ENCODE measurements at places on chromosomes 2 and 18. TPM values are rescaled to one million over a fixed set of nuclear protein-coding genes. Genes with fewer than 3 reads are reported as not detected.

The PARD6G gene
- 6.1 TPM for total RNA-seq

The VPS4B gene
- 23.7 TPM for total RNA-seq

The IL36G gene
- not detected for total RNA-seq

The MALL gene
- 8.6 TPM for total RNA-seq

The CDK15 gene
- 24.1 TPM for total RNA-seq

The HOXD11 gene
- not detected for total RNA-seq

The TMEM17 gene
- not detected for total RNA-seq

The RAB31 gene
- total RNA-seq, result 47.8 TPM

The DSG3 gene
- 1.2 TPM for total RNA-seq

The ACVR1 gene
- total RNA-seq, result 20.6 TPM

The DTYMK gene
- total RNA-seq, result 14.1 TPM

The STPG4 gene
- not detected for total RNA-seq

GRCh38 chr2:219527076-219527394 is 12.8 kb downstream of the ASIC4 start:
- H3K4me3 ChIP-seq, result no peak overlapping the region
- H3K4me1 ChIP-seq, result peaks cover 34% of the 10 kb centered on the region

- peak overlapping the region; percentile 77 for H3K27ac ChIP-seq
- H3K4me3 ChIP-seq, result no peak overlapping the region
- no peaks in the 10 kb centered on the region for H3K27me3 ChIP-seq
- H3K4me1 ChIP-seq, result peaks cover 42% of the 10 kb centered on the region
- DNase-seq, result no peak
- H3K36me3 ChIP-seq, result no peaks in the 10 kb centered on the region
These were observed 32.8 kb downstream of the FAM178B start for GRCh38 chr2:96953611-96953978.

GRCh38 chr2:229089776-229090175 is 181.3 kb downstream of the PID1 start:
- no peak overlapping the region for H3K4me3 ChIP-seq
- no peak overlapping the region for H3K27ac ChIP-seq
- no peaks in the 10 kb centered on the region for H3K27me3 ChIP-seq
- H3K4me1 ChIP-seq, result no peaks in the 10 kb centered on the region

DNA sequence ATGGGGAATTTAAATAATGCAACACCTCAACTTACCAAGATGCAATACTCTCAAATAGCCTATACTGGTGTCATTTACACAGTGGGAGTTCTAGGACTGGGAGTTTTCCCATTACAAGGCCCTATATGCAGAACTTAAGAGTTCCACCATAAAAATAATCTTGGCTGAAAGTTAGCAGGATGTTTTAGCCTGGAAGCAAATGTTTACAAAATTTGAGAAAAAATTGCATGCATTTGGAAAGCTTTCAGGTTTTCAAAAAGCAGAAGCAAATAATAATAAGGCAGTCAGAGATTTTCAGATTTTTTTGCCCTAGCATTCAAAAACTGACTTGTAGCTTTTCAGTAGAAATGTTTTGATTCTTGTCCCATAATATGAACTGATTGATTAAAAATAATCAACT is 397.3 kb downstream of the ARHGAP15 start:
- H3K4me3 ChIP-seq, result no peak overlapping the region
- peaks cover 40% of the 10 kb centered on the region for H3K4me1 ChIP-seq
- no peaks in the 10 kb centered on the region for H3K27me3 ChIP-seq
- H3K27ac ChIP-seq, result no peak overlapping the region

DNA sequence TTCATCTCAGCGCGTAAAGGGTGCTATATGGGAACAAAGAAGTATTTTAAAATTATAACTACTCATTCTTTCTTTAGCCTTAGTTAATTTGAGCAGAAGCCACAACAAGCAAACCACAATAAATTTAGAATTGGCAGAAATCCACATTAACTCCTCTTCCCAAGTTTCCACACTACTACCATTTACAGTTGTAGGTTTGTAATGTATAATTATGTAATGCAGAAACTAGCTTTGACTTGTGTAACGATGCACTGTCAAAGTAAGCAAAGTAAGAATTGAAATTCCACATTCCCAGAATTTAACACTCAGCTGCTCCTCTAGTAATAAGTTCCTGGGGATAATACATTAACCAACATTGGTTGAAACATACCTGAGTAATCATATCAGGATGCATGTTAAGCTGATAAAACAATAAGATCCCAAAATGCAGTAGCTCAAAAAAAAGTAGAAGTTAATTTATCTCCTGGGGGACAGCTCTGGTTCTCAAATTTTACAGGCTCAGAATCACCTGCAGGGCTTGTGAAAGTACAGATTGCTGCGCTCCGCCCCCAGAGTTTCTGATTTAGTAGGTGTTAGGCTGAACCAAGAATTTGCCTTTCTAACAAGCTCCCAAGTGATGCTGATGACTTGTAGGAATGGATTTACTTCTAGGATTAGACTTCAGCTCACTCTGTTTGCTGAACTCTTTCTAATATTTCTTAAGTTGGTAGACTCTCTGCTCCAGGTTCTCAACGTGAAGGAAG is 9.9 kb downstream of the GRP start:
- no peak for DNase-seq
- H3K27me3 ChIP-seq, result peaks cover 6% of the 10 kb centered on the region
- no peaks in the 10 kb centered on the region for H3K36me3 ChIP-seq

DNA sequence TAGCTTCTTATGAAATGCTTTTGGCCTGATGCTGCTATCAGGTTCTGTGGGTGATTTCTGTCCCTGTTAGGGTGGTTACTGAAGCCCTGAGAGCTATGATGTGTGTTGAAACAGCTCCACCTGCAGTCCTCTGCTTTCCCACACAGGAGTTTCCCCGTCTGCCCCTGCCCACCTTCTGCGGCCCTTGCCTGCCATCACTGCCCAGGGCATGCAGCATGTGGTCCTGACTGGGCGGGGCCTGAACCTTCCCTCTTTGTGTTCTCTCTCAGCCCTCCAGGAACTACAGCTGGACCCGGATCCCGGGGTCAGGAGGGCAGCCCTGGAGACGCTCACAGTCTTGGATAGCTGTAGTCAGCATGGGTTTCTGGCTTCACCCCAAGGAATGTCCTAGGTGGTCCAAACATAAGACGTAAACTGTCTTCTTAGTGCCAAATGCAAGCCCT is 21.4 kb downstream of the HJURP start:
- peaks cover 6% of the 10 kb centered on the region for H3K4me1 ChIP-seq
- no peaks in the 10 kb centered on the region for H3K36me3 ChIP-seq
- no peaks in the 10 kb centered on the region for H3K27me3 ChIP-seq
- no peak overlapping the region for H3K4me3 ChIP-seq

- H3K27me3 ChIP-seq, result no peaks in the 10 kb centered on the region
- H3K36me3 ChIP-seq, result peaks cover 17% of the 10 kb centered on the region
- no peak overlapping the region for H3K4me3 ChIP-seq
- DNase-seq, result no peak
- peaks cover 51% of the 10 kb centered on the region for H3K4me1 ChIP-seq
These were observed 41.9 kb downstream of the KLF7 start for GRCh38 chr2:207123776-207124391.

DNA sequence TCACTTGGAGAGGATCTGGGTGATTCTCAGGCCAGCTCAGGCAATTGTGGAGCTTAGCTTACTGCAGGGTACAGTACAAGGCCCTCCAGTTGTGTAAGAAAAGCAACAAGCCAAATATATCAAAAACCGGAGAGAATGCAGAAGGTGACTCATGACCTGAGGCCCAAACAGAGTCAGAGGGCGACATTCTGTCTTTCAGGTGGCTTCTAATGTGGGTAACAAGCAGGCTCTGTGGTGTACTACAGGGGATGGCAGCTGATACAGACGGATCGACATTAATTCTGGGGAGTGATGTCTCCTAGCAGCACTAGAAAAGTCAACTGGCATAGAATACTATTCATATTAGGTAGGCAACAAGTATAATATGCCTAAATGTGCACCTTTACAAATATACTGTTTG is 219.5 kb upstream of the SOX11 start:
- H3K4me3 ChIP-seq, result no peak overlapping the region
- no peaks in the 10 kb centered on the region for H3K36me3 ChIP-seq
- no peak overlapping the region for H3K27ac ChIP-seq
- DNase-seq, result no peak
- H3K4me1 ChIP-seq, result no peaks in the 10 kb centered on the region

DNA sequence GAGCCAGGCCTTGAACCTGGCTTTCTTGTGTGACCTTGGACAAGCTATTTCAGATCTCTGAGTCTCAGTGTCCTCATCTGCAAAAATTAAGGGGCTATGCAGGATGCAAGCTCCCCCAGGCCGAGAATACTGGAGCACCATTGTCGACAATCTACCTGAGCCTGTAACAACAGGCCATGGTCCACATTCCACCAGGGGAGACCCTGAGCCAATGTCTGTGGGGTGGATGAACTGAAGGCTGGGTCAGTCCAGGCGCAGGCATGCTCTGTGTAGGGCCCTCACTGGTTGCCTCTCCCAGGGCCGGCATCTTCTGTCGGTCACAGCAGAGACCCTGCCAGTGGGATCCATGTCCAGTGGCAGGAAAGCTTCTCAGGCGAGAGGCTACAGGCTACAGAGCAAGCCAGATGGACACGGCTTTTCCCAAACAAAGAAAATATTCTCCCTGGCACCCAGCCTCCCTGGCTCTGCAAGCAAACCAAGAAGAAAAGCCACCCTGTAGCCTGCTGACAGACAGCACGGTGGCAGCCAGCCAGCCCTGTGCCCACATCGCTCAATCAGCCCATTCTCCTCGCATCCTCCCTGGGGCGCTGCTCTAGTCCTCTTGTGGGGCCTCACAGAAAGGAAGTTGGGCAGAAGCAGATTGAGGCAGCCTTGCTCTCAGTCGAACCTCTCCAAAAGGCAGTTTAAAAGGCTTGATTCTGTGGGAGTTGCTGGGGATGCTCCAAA is 48.7 kb upstream of the FZD7 start:
- peaks cover 14% of the 10 kb centered on the region for H3K4me1 ChIP-seq
- no peak overlapping the region for H3K27ac ChIP-seq
- H3K4me3 ChIP-seq, result no peak overlapping the region
- peak; percentile 82 for DNase-seq
- H3K36me3 ChIP-seq, result no peaks in the 10 kb centered on the region

DNA sequence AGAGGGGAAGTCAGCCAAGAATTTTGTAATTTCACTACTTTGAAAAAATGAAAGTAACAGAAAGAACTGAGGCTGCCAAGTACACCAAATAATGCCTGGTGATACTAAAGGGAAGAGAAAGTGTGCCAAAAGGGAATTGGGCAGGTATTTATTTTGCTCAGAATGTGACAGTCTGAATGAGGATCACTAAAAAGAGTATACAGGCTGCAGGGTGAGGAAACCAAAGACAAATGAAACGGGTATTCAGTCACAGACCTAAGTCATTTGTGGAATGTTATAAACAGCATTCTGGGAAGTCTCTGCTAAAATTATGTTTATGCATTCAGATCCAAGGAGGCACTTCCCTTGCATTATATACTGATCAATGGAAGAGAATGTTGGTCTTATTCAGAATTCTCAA is 418.6 kb upstream of the SLC39A10 start:
- H3K27me3 ChIP-seq, result no peaks in the 10 kb centered on the region
- no peaks in the 10 kb centered on the region for H3K36me3 ChIP-seq
- no peak overlapping the region for H3K27ac ChIP-seq
- no peak overlapping the region for H3K4me3 ChIP-seq

GRCh38 chr2:193695367-193695766 is 1500.6 kb upstream of the TMEFF2 start:
- H3K27me3 ChIP-seq, result no peaks in the 10 kb centered on the region
- H3K36me3 ChIP-seq, result no peaks in the 10 kb centered on the region
- DNase-seq, result peak; percentile 23
- no peak overlapping the region for H3K27ac ChIP-seq
- H3K4me1 ChIP-seq, result no peaks in the 10 kb centered on the region

GRCh38 chr2:203550266-203550665 is 15.2 kb upstream of the RAPH1 start:
- no peak overlapping the region for H3K27ac ChIP-seq
- no peak overlapping the region for H3K4me3 ChIP-seq
- no peaks in the 10 kb centered on the region for H3K36me3 ChIP-seq
- H3K27me3 ChIP-seq, result no peaks in the 10 kb centered on the region
- no peaks in the 10 kb centered on the region for H3K4me1 ChIP-seq

GRCh38 chr18:77990131-77990530 is 740.5 kb downstream of the GALR1 start:
- H3K36me3 ChIP-seq, result no peaks in the 10 kb centered on the region
- H3K4me1 ChIP-seq, result no peaks in the 10 kb centered on the region
- H3K4me3 ChIP-seq, result no peak overlapping the region
- DNase-seq, result no peak

- no peak overlapping the region for H3K4me3 ChIP-seq
- DNase-seq, result no peak
- no peak overlapping the region for H3K27ac ChIP-seq
- peaks cover 4% of the 10 kb centered on the region for H3K4me1 ChIP-seq
These were observed 48.6 kb upstream of the ID2 start for GRCh38 chr2:8633186-8633734.

DNA sequence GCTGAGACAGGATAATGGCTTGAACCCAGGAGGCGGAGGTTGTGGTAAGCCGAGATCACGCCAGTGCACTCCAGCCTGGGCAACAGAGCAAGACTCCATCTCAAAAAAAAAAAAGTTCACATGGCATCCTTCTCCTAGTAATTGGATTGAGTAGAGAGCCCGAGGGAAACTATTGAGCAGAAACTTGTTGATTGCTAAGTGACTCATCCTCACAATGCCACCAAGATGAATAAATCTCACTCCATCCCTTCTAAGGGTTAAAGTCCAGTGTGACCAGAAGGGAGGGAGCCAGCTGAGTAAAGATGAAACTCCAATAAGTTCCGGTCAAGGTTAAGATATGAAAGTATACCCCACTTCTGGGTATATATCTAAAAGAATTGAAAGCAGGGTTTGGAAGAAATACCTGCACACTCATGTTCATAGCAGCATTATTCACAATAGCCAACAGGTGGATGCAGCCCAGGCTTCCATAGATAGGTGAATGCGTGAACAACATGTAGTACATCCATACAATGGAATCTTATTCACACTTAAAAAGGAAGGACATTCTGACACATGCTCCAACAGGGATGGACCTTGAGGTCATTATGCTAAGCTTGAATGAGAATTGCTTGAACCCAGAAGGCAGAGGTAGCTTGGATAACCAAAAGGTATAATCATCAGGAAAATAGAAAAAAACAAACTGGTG is 13.0 kb upstream of the FHL2 start:
- no peaks in the 10 kb centered on the region for H3K27me3 ChIP-seq
- H3K36me3 ChIP-seq, result no peaks in the 10 kb centered on the region
- H3K4me1 ChIP-seq, result peaks cover 6% of the 10 kb centered on the region

DNA sequence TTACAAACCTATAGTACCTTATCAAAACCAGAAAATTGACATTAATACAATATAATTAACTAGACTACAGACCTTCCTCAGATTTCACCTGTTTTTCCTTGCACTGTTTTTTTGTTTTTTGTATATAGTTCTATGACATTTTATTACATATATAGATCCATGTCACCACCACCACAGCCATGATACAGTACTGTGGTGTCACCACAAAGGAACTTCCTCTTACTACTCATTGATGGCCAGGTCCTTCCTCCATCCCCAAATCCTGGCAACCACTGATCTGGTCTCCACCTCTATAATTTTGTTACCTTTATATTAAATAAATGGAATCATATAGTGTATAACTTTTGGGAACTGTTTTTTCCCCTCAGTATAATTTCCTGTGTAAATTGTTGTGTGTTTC is 19.4 kb upstream of the ATP6V1B1 start:
- no peaks in the 10 kb centered on the region for H3K4me1 ChIP-seq
- no peak overlapping the region for H3K4me3 ChIP-seq
- H3K27me3 ChIP-seq, result no peaks in the 10 kb centered on the region
- H3K36me3 ChIP-seq, result no peaks in the 10 kb centered on the region

- no peaks in the 10 kb centered on the region for H3K27me3 ChIP-seq
- no peak for DNase-seq
- H3K4me3 ChIP-seq, result no peak overlapping the region
These were observed 97.7 kb downstream of the DGKD start for GRCh38 chr2:233451950-233452349.

- peaks cover 29% of the 10 kb centered on the region for H3K4me1 ChIP-seq
- H3K27ac ChIP-seq, result peak overlapping the region; percentile 20
- DNase-seq, result peak; percentile 83
- H3K36me3 ChIP-seq, result peaks cover 18% of the 10 kb centered on the region
- no peak overlapping the region for H3K4me3 ChIP-seq
- no peaks in the 10 kb centered on the region for H3K27me3 ChIP-seq
These were observed 42.1 kb downstream of the BCL2L11 start for GRCh38 chr2:111162718-111163331.
